ENCODE measurements at places on chromosomes 16 and 17.

- DNase-seq, result no peak
These were observed 1049.4 kb upstream of the EEF2KMT start for GRCh38 chr16:6146874-6147425.

DNA sequence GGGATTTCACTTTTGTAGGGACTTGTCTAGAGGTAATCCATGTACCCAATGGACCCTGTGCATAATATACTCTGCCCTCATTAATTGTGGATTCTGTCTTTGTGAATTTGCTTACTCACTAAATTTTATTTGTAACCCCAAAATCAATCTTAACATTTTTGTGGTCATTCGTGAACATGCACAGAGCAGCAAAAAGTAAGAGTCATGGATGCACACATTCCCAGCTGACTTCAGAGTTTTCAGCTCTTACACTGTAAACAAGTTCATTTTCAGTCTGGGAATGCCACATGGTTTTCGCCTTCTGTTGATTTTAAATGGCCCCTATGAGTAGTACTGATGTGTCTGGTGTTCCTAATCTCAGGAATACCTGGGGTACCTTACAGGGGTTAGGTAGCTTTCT, 24.3 kb downstream of the TAC4 start:
- DNase-seq, result no peak

GRCh38 chr17:58331815-58332777, 3.5 kb upstream of the TSPOAP1 start:
- DNase-seq, result peak; percentile 84

DNA sequence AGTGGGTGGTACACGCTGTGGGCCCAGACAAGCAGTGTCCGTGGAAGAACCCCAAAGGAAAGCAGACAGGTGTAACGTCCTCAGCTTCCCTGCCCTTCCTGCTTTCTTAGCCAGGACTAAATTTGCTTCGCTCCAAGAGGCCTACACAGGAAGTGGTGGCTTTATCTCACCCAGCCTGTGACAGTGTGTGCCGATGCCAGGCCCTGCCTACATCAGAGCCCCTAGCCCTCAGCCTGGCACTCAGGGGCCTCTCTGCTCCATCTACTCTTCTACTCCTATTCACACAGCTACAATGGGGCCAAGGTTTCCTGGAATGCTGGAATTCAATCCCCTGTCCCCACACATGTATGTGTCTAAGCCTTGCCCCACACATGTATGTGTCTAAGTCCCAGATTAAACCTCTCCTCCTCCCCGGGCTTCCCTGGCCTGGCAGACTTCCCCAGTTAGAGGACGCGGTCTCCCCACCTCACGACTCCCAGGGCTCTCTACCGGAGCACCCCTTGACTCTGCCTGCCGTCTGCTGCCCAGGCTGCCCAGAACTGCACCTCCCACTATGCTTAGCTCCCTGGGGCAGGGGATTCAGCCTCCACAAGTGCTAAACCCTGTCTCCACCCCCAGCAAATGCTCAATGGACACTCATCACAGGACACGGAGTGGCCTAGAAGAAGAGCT, 8.2 kb downstream of the PGAP3 start:
- DNase-seq, result peak; percentile 66

DNA sequence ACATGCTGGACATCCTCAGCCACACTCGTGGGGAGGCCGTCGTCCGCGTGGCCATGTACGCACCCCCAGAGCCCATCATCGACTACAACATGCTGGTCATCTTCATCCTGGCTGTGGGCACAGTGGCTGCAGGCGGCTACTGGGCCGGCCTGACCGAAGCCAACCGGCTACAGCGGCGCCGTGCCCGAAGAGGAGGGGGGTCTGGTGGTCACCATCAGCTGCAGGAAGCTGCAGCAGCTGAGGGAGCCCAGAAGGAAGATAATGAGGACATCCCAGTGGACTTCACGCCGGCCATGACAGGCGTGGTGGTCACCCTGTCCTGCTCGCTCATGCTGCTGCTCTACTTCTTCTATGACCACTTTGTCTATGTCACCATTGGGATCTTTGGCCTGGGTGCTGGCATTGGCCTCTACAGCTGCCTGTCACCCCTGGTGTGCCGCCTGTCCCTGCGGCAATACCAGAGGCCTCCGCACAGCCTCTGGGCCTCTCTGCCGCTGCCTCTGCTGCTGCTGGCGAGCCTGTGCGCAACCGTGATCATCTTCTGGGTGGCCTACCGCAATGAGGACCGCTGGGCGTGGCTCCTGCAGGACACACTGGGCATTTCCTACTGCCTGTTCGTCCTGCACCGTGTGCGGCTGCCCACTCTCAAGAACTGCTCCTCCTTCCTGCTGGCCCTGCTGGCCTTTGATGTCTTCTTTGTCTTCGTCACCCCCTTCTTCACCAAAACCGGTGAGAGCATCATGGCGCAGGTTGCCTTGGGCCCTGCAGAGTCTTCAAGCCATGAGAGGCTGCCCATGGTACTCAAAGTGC, 900 bp downstream of the SPPL2C start:
- DNase-seq, result no peak

GRCh38 chr16:61146429-61146828, 889.8 kb downstream of the CDH8 start:
- no peak for DNase-seq

DNA sequence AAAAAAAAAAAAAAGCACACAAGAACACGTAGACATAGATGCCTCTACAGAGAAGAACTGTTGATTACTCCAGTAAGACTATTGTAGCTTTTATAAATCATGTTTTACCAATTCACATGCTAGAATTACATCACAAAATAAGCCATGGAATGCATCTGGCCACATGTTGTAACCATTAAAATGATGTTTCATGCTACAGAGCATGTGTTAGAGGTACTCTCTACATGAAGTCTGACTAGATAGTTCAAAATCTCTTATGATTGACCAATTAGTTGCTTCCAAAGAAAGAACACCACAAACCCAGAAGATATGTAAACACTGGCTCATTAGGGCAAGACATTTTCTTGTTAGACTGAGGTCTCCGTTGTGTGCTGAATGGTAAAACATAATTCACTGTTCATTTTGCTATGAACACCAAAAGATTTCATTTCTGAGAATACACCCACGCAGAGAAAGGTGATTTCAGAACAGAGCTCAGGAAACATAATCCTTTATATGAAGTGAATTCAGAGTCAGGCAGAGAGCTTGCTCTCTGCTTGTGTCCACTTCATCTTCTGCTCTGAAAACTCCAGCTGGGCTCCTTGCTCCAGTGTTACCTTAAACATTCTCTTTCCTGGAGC, 411.4 kb upstream of the SOX9 start:
- no peak for DNase-seq

- DNase-seq, result no peak
These were observed 51.2 kb downstream of the SYCE1L start for GRCh38 chr16:77250400-77250799.

DNA sequence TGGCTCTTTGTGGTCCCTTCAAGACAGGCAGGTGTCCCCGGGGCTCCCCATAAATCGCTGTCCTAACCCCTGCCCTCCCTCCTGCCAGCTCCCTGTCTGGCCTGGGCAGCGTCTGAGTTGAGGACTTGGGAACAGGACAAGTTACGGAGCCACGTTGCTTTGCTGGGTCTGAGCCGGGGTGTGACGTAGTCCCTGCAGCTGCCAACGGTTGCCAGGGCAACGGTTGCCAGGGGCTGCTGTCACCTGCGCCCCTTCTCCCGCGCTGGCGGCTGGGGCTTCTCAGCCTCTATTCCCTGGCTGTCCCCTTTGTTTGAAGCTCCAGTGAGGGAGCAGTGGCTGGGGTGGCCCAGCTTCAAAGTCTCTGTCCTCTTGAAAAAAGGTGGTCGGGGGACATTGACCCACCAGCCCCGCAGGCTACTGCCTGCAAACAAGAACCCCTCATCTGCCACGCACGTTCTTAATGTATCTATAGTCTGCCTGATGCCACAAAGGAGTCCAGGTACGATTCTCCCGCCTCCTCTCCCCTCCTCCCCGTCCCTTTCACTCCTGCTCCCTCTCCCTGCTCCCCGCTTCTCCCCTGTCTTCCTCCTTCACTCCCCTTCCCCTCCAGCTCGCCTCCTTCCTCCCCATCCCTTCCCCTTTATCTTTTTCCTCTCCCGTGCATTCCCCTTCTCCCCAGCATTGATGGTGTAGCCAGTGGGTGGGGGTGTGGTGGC, 10.9 kb downstream of the ADGRG1 start:
- peak; percentile 27 for DNase-seq

GRCh38 chr17:41642252-41643156, 18.1 kb upstream of the KRT17 start:
- DNase-seq, result no peak

DNA sequence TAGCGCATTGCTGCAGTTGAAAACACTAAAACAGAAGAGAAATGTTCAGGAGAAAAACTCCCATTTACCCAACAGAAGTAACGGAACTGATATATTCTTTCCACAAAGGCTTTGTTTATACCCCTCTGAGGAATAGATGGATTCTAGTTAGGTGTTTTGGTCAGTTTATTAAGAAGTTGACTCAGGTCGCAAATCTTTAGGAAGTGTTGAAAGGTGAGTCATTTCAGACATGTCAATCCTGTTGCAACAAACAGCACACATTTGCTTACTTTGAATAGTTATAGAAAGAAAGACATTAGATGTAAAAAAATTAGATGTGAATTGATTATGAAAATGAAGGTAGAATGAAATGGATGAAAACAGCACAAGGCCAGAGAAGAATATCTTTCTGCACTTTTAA, 941.0 kb downstream of the KCNJ2 start:
- no peak for DNase-seq
